ENCODE measurements at places on chromosomes 7 and 10.

GRCh38 chr10:119006451-119007210, 22.9 kb upstream of the NANOS1 start:
- no peak for DNase-seq

DNA sequence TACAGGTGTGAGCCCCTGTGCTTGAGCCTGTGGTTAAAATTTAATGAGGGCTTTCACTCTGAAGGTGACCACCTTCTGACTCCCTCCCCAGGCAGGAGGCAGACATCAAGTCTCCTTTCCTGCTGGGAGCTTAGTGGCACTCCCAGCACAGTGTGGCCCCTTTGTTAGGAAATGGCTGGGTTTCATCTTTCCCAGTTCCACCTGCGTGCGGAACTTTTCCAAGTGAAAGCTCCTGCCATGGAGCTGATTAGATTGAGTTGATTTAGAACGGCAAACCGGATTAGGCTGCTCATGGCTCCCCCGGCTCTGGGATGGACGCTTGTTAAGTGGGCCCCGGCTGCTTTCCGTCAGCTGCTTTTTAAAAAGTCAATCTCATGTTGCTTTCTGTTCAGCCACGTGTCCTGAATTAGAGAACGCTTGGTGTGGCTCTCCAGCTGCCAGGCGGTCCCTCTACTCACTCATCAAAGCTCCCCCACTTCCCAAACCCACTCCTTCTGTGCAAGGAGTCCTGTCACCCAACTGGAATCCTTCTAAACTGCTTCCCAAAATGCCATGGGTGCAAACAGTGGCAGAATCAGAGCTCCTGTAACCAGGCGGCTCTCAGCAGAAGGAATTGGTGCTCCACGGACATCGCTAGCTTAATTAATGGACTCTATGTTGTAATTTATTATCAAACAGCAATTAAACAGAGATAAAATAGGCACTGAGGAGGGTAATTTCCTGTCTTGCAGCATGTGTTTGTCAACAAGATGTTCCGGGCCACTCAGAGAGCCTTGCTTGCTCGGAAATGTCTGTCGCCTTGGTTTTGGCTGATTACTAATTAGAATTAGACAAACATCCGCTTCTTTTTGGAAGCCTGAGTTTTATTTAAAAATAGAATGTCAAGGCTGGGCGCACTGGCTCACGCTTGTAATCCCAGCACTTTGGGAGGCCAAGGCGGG, 551.2 kb downstream of the GALNT17 start:
- no peak for DNase-seq

- no peak for DNase-seq
These were observed 51.6 kb downstream of the SLIT1 start for GRCh38 chr10:97134110-97134509.

- DNase-seq, result no peak
These were observed 100.6 kb upstream of the GLCCI1 start for GRCh38 chr7:7867846-7868571.

- DNase-seq, result no peak
These were observed 31.0 kb downstream of the SGPL1 start for GRCh38 chr10:70846795-70847194.
